ENCODE measurements at places on chromosomes 16 and 17. TPM values are rescaled to one million over a fixed set of nuclear protein-coding genes. Genes with fewer than 3 reads are reported as not detected.

SLC47A1 gene
- total RNA-seq: 0.53 TPM

CNTNAP4 gene
- total RNA-seq: 0.11 TPM

PLEKHH3 gene
- 20.9 TPM for total RNA-seq

NMT1 gene
- total RNA-seq: 105 TPM

C16orf95 gene
- 10.3 TPM for total RNA-seq

PRSS8 gene
- 0.43 TPM for total RNA-seq

TTYH2 gene
- 25.5 TPM for total RNA-seq

DOC2A gene
- 6.5 TPM for total RNA-seq

IGF2BP1 gene
- total RNA-seq: 11.4 TPM

VAT1L gene
- total RNA-seq: 13.4 TPM

GAS7 gene
- 11.3 TPM for total RNA-seq

STX1B gene
- total RNA-seq: 1.2 TPM

LRRC36 gene
- not detected for total RNA-seq

RNF112 gene
- 1.7 TPM for total RNA-seq

IL21R gene
- 0.05 TPM for total RNA-seq

BTBD17 gene
- 3.0 TPM for total RNA-seq

MILR1 gene
- total RNA-seq: not detected

C1QTNF8 gene
- 0.85 TPM for total RNA-seq

SNX20 gene
- 0.34 TPM for total RNA-seq

CSH2 gene
- not detected for total RNA-seq

SLC5A11 gene
- total RNA-seq: not detected

KLHL10 gene
- 0.27 TPM for total RNA-seq

FBF1 gene
- total RNA-seq: 7.8 TPM

TMEM100 gene
- 9.5 TPM for total RNA-seq

ZSCAN10 gene
- 0.71 TPM for total RNA-seq

HNF1B gene
- 0.09 TPM for total RNA-seq

Measured in motor neuron (in vitro differentiated cells).